ENCODE measurements at places on chromosomes 5 and 9.

- DNase-seq: no peak
Measured at GRCh38 chr9:84277646-84278045, 62.9 kb downstream of the SLC28A3 start.

GRCh38 chr9:1001838-1002237, 25.4 kb downstream of the DMRT3 start:
- DNase-seq: no peak

DNA sequence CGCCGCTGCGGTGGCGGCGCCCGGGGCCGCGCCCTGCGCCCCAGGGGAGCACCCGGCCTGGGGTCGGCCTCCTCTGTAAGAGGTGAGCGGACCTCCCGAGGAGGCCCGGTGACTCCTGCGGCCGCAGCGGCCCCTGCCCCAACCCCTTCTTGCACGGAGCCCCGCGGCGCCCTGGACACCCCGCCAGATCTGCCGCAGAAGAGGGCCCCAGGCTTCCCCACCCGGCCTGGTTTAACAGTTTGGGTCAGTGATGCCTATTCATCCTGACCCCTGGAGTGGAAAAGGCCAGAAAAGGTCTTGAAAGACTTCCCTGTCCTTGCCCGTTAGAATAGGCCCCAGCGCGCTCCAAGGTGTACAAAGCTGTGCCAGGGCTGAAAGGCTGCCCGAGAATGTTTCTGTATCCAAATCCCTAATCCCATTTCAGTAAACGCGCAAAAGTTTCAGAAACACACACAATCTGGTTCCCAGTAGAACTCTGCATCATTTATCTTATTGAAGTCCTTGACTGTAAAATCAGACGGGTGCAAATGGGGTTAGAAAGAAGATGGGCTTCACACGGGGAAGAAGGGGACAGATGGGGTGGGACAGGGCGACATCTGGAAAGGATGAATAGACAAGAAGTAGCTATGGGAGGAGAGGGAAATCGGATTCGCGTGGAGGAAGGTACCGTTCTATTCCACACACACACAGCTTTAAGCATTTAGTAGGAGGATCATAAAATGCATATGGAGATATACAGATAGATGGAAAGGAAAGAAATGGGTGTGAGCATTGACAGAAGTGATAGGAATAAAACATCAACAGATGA, 1.1 kb upstream of the SSBP2 start:
- DNase-seq: no peak

- DNase-seq: no peak
Measured at GRCh38 chr9:81885602-81886001, 42.6 kb upstream of the SPATA31D4 start.

DNA sequence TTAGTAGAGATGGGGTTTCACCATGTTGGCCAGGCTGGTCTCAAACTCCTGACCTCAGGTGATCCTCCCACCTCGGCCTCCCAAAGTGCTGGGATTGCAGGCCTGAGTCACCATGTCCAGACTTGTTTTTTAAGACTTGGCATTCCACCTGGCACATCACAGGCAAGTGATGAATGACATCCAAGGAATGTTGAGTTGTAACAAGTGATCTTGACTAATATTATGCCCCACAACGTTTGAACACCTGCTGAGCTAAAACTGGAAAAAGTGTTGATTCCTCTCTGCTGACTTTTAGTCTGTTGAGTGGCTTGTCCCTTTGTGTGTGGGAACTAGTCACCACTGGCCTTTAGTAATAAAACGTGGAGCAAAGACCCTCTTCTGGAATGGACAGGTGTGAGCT, 54.6 kb downstream of the SUB1 start:
- DNase-seq: no peak

- no peak for DNase-seq
Measured at GRCh38 chr5:153941265-153941664, 97.4 kb downstream of the FAM114A2 start.

DNA sequence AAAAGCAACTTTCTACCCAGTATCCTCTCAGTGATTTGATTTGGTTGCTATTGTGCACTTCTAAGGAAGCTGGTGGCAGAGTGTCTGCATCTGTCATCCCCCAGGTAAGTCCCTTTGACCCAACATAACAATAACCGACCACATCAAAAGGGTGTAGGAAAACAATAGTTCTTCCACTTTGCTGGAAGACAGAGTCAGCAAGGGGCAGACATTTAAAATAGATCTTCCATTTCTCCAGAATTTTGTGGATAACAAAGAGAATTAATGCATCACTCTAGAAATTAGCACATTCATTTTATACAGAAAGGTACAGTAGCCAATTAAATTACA, 177.5 kb downstream of the EBF1 start:
- DNase-seq: no peak
